SK-N-DZ (cell line): ENCODE measurements at places on chromosomes 6 and 20.

DNA sequence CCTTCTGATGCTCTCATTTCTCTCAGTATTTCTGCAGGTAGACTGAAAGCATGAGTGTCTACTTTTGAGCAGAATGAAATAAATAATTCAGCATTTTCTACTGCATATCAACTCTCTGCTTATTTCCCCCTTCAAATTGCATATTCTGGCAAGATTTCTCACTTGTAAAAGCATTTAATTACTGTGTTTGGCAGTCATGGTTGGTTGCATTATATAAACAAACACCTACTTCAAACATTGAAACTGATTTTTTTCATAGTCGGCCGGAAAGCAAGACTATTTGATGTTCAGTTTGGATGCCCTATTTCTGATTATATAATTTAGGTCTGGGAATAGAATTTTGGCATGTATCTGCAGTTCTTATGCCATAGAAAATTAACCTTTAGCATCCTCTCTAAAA lies 73.1 kb downstream of the PLEKHG1 start:
- no peak for DNase-seq

GRCh38 chr6:42978487-42978838 lies 518 bp downstream of the PEX6 start:
- DNase-seq: no peak

DNA sequence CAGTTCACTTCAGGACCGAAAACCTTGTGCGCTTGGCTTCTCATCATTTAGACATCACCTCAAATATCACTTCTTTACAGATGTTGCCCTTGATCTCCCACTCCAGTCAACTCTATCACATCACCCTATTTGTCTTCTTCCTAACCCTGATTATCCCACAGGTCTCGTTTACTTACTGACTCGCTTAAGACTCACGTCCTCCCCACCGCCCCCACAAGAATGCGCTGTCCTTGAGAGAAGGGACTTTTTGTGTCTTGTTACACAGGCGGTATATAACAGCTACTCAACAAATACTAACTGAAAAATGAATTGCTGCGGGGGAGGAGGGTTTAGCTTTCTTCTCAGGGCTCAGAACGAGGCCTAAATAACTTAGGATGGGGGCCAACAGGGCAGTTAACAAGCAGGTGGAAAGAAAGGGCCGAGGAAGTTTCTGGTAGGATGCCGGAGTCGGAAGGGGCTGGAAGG lies 527 bp downstream of the TOMM34 start:
- peak; percentile 37 for DNase-seq

GRCh38 chr20:45589725-45590124 lies 10.6 kb upstream of the WFDC8 start:
- no peak for DNase-seq
